ENCODE measurements at places on chromosomes 1 and 21. TPM values are rescaled to one million over a fixed set of nuclear protein-coding genes. Genes with fewer than 3 reads are reported as not detected.

Gene RAB25
- not detected for total RNA-seq

Gene RHEX
- not detected for total RNA-seq

Gene NIT1
- total RNA-seq, result 26.2 TPM

Gene PYCR2
- 46.5 TPM for total RNA-seq

Gene DENND2C
- total RNA-seq, result 1.9 TPM

Gene PCBP3
- 8.5 TPM for total RNA-seq

Gene NT5C1A
- not detected for total RNA-seq

Gene S100A8
- total RNA-seq, result not detected

Gene CACNA1S
- not detected for total RNA-seq

Gene GLIS1
- 1.8 TPM for total RNA-seq

Gene OR2M3
- not detected for total RNA-seq

Gene PROK1
- not detected for total RNA-seq

Gene PGLYRP3
- not detected for total RNA-seq

Gene FALEC
- total RNA-seq, result not detected

Gene KRTAP13-2
- not detected for total RNA-seq

Measured in cardiac atrium fibroblast (primary cell).